Amniotic epithelial cell (primary cell): ENCODE measurements at places on chromosomes 6 and 20.

DNA sequence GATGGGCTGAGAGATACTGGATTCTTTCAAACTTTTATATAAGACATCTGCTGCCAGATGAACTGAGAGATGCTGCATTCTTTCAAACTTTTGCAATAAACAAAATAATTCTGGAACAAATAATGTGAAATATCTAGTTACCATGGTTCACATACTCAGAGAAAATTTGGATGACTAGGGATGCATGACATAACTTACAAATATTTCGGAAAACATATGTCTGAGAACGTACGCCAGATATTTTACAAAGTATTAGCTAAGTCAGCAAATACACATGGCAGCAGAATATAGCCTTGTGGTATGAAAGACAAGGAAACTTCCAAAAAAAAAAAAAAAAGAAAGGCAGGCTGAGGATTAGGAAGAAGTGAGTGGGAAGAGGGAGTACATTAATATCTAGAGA is 113.3 kb upstream of the TRAF3IP2 start:
- DNase-seq, result no peak

DNA sequence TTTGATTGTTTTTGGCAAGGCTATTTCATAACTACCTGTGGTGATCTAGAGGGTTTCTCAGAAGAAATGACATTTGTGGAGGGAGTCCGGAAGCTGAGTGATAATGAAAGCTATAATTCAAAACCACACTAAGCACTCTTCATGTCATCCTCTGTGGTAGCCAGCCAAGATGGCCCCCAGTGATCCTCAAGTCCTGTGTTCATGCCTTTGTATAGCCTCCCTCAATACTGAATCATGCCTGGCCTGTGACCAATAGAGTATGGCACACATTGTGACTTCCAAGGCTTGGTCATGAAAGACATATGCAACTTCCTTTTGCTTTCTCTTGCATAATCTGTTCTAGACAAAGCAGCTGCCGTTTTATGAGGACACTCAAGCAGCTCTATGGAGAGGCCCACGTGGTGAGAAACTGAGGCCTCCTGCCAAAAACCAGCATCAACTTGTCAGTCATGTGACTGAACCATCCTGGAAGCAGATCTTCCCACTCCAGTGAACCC is 12.8 kb upstream of the DNAAF9 start:
- peak; percentile 55 for DNase-seq

DNA sequence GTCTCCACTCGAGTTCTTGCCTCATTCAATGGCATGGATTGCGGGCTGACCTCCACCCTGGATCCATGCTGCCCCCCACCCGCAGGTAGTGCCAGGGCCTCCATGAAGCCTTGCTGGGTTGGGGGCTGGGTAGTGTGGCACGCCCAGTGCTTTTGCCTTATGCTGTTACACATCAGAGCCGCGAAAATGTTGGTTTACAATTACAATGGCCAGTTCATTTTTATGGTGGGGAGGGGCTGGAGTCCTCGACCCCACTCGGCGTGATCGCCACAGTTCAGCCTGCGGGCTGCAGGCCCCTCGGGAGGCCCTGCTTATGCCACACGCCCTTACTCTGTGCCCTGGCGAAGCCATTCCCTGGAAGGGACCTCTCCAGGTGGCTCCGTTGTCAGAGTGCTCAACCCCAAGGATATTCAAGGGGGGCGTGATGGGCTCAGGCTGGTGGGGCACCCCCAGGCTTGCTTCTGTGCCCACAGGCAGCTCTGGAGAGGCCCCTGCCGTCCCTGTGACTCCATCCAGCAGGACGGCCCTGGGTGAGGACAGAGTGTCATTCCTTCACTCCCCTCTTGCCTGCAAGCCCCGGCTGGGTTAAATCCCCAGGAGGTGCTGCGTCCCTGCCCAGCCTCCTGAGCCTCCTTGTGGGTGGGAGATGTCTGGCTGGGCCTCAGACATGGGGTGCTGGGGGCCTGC is 14.8 kb downstream of the ITPA start:
- DNase-seq, result no peak

- DNase-seq, result no peak
Measured at GRCh38 chr6:82085701-82086100, 161.8 kb downstream of the IBTK start.

GRCh38 chr6:40440053-40440452 is 147.1 kb downstream of the LRFN2 start:
- DNase-seq, result no peak

GRCh38 chr6:135739288-135739687 is 112.2 kb upstream of the PDE7B start:
- peak; percentile 95 for DNase-seq

DNA sequence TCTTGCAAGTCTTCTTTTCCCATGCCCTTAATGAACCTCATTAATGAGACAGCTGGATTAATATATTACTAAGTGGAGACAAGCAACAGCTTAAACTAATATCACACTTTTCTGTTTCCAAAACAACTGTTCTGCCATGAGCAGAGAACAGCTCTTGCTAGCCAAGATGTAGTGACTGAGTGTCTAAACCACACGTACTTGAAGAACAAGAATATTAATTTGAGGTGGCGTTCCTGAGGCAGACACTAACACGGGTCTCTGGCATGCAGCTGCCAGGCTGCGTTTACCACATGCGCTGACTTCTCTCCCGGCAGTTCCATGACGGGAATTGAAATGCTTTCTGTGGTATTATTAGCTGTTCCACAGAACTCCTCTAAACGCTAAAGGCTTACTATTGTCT is 80.6 kb downstream of the FNDC1 start:
- DNase-seq, result no peak

DNA sequence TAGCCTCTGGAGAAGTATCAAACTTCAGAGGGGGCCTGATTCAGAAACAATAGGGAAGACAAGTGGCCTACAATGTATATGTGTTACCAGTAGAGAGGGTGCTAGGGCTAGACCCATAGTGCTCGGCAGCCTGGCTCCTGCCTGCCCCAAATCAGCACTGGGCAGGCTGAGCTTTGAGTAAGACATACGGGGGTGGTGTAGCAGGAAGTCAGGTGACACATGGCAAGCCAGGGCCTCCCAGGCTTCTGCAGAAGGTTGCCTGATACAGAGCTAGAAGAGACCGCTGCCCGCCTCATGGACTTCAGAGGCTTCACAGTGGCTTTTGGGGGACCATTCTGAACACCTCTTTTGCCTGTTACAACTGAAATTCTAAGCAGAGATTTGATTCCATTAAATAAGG is 43.4 kb downstream of the RALY start:
- peak; percentile 24 for DNase-seq

DNA sequence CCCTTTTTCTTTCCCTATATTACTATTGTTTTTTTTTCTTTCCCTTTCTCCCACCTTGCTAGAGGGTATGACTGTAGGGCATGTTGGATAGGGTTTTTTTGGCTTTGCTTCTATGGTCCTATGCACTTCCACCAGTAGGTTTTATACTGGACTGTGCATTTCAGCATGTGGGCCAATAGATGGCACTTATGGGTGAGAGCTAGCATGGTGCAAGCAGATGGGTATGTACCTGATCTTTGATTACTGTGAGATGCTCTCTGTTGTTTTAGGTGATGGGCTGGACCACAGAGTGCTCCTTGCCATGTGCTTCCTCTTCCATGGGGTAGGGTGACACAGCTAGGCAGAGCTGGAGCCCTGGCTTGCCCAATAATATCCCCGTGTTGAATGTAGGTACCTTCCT is 128.5 kb upstream of the CHD6 start:
- DNase-seq, result no peak

DNA sequence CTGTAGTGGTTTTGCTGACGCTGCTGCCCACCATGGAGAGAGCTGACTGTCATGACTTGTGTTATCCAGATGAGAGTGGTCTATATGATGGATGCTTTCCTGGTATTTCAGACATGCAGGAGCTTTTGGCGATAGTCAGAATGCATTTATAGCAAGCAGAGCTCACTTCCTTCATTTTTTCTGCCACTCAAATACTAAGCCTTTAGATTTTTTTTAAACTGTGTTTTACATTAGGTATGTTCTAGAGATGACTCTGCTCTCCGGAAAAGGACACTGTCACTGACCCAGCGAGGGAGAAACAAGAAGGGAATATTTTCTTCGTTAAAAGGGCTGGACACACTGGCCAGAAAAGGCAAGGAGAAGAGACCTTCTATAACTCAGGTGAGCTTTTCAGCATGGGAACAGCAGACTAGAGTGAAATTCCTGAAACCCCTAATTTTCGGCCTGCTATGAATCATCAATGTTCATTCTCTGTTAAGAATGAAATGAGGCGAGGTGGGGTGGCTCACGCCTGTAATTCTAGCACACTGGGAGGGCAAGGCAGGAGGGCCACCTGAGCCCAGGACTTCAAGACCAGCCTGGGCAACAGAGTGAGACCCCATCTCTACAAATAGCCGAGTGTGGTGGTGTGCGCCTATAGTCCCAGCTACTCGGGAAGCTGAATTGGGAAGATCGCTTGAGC is 98.6 kb upstream of the CLDN20 start:
- no peak for DNase-seq

DNA sequence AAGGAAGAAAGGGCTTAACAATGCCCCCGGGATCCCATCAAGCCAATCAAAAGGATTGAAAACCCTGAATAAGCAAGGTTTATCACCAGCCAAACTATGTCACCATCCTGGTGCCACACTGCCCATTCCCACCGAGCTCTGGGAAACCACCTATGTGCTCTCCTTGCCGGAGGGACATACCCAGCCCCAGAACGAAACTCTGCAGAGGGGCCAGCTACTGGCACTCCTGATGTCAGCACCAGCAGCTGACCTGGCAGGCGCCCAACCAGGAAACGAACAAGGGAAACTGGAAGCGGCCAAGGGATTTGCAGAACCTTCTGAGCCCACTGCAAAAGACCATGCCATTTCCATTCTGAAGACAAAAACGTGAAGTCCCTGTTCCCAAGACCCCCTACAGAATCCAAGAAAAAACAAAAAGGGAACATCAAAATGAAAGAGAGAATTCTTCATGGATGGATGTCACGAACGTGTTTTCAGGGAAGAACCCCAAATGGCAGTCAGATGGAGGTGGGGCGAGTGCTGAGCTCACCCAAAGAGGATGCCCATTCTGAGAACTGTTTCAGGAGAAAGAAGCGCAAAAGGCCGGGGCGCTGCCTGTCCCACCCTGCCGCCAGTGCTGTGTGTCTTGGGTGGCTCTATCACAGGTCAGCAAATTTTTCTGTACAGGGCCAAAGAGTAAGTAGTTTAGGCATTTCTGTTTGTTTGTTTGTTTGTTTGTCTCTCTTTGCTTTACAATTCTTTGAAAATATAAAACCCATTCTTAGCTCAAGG is 305.2 kb downstream of the ESR1 start:
- DNase-seq, result no peak

DNA sequence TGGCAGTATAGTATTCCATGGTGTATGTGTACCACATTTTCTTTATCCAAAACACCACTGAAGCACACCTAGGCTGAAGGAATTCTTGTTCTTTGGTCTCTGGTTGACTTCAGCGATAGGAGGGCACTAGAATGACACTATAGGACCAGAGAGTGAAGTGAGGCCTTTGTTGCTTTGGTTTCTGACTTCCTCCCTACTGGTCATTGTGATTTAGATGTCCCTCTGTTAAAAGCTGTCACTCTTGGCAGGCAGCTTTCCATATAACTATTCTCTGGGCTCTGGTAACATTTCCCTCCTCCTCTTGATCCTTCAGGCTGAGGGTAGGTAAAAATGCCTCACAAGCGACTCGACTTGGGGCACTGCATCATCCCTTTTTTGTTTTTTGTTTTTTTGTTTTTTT is 236.3 kb downstream of the MAFB start:
- DNase-seq, result no peak

- DNase-seq, result no peak
Measured at GRCh38 chr6:135600931-135601330, 103.4 kb upstream of the AHI1 start.

- no peak for DNase-seq
Measured at GRCh38 chr20:33154252-33154651, 13.7 kb upstream of the BPIFA2 start.

DNA sequence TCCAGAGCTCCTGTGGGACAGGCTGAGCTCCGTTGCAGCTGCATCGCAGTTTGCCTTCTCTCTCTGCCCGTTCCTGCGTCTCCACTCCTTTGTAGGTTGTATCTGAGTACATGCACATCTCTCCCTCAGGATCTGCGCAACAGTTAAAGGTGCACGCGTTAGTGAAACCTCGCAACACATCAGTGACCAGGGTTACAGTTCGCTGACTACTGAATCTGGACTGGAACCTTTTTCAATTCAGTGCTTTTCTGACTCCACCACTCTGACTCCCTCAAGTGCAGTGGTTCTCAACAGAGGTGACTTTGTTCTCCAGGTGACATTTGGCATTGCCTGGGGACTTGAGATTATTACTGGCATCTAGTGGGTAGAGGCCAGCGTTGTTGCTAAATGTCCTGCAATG is 44.0 kb downstream of the UST start:
- no peak for DNase-seq

DNA sequence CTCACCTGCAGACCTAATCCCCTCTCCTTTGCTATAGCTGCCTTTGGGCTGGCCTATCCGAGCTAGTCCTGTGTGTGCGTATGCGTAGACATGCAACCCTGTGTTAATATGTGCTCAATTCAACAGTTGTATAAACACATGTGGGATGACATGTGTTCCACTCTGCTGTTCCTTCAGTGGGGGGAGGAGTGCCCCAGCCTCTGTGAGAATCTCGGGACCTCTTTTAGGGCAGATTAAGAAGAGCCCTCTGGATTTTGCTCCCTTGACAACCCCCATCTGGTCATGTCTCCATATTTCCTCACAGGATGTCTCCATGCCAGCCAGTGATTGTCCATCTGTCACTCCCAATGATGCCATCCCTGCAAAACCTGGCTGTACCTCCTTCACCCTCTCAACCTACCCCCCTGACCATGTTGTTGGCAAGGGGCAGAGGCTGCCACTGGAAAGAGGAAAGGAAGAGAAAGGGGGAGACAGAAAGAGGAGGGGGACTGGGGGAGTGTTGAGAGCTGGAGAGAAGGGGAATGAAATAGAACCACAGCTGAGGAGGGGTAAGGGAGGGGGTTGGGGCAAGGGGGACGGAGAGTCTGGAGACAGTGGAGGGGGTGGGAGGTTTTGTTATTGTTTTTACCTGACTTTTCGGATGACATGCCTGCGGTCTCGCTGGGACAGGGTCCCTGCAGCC is 417 bp downstream of the PRRT1 start:
- no peak for DNase-seq

GRCh38 chr20:56859801-56860261 is 230.7 kb downstream of the TFAP2C start:
- no peak for DNase-seq

DNA sequence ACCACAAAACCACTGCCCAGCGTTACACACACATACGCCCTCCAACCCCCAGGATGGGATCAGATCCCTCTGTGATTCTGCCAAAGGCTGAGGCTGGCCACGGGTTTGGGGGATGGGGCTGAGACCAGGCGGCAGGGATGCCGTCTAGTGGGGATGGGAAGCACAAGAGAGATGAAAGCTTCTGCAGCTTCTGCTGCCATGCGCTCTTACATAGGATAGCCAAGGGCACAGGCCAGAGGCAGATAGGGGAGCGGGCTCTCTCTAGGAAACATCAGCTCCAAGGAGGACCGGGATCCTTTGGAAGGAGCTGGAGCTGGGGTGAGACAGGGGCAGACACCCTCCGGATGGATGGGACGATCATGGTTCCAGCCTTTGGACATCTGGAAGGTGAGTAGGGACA is 18.7 kb upstream of the RIN2 start:
- DNase-seq, result no peak

- peak; percentile 88 for DNase-seq
Measured at GRCh38 chr6:138099832-138100231, 7.4 kb downstream of the PERP start.

- DNase-seq, result peak; percentile 46
Measured at GRCh38 chr6:153084393-153084792, 46.7 kb downstream of the RGS17 start.
